ENCODE measurements at places on chromosomes 11 and 22.

GRCh38 chr11:131195661-131196517 is 174.5 kb upstream of the NTM start:
- no peak for DNase-seq

- no peak for DNase-seq
Measured at GRCh38 chr22:17637490-17638181, 921 bp upstream of the BCL2L13 start.

DNA sequence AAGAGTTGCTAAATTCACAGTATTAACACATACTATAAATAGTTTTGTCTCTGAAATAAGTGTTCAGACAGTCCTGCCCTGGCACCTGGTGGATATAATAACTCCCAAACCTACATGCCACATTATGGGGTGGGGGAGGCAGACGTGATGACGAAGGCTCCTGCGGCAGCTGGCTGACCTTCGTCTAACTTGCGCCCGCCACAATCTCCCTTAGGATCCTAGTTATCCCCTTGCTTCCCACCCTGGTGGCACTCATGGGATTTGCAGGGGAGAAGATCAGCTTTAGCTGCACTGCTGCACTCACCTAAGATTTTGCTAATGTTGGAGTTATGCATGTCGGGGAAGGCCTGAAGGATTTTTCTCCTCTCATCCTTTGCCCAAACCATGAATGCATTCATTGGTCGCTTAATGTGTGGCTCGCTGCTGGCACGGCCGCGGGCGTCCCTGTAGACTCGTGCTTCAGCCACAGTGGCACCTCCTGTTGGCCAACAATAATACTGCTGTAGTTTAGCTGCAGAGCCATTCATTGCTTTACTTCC is 367.6 kb downstream of the SOX6 start:
- no peak for DNase-seq

- no peak for DNase-seq
Measured at GRCh38 chr11:10109806-10110205, 184.2 kb downstream of the SBF2 start.

GRCh38 chr11:128776424-128777284 is 82.8 kb downstream of the FLI1 start:
- DNase-seq, result no peak

- no peak for DNase-seq
Measured at GRCh38 chr11:107780775-107781174, 68.9 kb upstream of the SLN start.

DNA sequence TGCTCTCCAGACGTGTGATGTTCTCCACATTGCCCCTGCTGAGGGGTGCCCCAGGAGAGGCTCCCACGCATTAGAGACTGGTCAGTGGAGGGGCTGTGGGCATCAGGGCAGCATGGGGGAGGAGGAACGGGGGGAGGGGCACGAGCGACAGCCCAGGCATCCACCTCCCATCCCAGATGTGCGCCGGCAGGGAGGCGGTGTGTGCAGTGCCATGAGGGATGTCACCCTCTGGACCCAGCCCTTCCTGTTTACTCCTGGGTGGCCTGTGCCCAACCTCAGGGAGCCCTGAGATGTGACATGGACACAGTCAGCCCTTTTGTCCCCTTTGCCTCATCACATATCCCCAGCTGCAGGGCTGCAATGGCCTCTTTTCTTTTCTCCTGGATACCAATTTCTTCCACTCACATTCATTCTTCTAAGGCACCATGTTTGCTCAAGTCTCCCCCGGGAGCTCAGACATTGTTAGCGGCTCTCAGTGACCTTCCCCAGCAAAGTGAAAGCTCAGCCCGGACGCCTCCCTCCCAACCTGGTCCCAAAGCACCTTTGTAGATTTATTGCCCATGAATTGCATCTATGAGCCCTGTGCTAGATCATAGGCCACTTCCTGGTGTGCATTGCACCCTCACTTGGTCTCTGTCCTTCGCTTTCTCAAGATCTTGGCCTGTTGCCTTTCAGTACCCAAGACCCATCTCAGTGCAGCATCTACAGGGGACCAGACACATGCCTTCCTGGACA is 150.6 kb downstream of the CEP164 start:
- DNase-seq, result no peak

DNA sequence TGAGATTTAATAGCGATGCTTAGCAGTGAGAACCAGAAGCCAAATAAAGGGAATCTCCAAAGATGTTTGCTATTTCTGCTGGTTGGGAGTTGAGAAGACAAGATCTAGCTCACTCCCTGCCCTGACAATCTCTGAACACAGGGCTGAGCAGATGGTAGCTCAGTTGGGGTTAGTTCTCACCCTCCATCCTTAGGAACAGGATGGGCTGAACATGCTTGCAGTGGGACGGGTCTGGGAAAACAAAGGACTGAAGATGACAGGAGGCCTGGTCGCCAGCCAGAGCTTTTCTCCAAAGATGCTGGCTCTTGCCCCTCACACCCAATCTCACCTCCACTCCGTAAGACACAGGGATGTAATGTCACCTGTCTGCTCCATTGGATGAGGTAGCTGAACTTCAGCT is 72.7 kb downstream of the SC5D start:
- no peak for DNase-seq

- no peak for DNase-seq
Measured at GRCh38 chr11:31480930-31481329, 28.5 kb downstream of the IMMP1L start.

DNA sequence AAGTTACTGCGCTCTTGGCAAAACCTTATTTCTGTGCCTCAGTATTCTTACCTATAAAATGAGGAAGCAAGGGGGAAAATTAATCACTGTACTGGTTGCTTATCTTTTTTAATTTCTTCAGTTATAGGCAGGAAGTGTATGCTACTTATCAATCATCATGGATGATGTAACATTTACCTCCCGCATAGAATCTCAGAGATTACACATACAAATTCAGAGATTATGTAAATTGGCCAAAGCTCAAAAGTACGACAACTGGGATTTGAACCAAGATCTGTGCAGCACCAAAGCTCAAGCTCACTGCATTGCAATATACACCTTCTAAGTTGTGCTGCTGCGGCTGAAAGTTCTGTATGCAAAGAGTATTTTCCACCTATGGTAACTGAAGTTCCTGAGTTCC is 83.0 kb downstream of the PDHX start:
- DNase-seq, result no peak

DNA sequence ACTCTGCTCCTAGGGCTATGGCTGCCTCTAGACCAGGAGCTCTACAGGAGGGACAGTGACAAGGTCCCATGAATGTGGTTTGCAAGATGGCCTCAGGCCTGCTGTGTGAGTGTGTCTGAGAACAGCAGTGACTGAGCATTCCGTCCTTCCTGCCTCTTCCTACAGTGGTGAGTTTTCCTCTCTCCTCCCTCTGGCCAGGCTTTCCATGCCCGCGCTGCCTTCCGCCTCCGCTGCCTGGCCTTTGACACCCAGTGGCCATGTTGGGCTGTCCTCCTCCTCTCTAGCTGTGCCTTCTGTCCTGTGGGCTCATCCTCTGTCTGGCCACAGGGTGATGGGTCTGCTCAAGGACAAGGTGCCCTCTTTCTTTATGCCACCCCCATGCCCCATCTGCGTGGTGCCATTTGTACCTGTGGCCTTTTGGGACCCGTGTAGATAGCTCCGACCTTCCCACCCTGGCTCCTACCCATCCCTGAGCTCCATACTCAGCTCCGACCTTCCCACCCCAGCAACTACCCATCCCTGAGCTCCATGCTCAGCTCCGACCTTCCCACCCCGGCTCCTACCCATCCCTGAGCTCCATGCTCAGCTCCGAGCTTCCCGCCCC is 970.4 kb downstream of the BRD1 start:
- no peak for DNase-seq

DNA sequence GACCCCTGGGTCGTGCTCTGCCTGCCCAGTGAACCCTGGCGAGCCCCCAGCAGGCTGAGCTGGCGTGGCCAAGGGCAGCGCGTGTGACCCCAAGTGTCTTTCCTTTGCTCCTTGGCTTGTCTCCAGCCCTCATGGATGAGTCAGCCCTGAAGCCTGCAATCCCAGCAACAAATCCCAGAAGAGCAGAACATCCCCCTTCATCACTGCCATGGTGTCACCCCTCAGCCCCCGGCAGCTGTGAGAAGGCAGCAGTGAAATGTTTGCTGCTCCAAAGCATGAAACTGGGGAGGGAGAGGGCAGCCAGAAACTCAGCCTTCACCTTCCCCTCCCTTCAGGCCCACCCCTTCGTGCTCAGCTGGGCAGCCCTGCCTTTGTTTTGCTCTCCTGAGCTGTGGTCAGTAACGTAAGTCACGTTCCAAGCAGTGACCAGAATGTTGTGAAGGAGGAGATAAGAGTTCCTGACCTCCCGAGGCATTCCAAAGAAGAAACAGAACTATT is 29.8 kb downstream of the ADAMTS15 start:
- DNase-seq, result no peak

- DNase-seq, result no peak
Measured at GRCh38 chr11:128400382-128401203, 186.8 kb downstream of the ETS1 start.

- DNase-seq, result peak; percentile 52
Measured at GRCh38 chr11:81237139-81237538, 1496.5 kb downstream of the FAM181B start.

DNA sequence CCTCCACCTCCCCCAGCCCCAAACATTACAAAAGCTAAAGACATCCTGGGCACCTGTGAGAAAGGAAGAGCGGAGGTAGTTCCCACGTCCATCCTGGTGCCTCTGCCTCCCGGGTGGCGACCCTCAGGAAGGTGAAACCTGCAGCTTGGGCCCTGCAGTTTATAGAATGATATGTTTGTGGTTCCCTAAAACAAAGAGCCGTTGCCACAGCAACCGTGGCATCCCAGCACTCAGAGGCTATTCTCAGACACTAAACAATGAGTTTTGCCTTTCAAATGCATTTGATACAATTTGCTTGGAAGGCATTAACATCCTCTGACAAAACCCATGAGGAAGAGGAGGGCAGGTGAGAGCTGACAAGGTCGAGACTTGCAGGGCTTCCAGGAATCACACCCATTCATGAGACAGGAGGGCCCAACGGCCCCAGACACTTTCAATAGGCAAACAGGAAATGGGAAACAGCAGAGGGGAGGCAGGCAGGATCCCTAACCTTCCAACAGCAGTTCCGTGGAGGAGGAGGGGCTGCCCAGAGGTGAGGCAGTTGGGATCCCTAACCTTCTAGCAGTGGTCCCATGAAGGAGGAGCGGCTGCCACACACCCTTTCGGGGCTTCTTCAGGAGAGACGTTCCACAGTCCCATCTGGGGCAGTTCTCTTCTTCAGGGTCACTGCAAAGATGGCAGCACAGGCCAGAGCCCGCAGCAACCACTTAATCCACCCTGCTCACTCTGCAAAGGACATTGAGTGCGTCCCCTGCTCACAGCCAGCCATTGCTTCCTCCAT is 379.2 kb downstream of the SHANK2 start:
- peak; percentile 59 for DNase-seq

GRCh38 chr11:14954581-14954980 is 17.6 kb downstream of the CALCA start:
- no peak for DNase-seq

DNA sequence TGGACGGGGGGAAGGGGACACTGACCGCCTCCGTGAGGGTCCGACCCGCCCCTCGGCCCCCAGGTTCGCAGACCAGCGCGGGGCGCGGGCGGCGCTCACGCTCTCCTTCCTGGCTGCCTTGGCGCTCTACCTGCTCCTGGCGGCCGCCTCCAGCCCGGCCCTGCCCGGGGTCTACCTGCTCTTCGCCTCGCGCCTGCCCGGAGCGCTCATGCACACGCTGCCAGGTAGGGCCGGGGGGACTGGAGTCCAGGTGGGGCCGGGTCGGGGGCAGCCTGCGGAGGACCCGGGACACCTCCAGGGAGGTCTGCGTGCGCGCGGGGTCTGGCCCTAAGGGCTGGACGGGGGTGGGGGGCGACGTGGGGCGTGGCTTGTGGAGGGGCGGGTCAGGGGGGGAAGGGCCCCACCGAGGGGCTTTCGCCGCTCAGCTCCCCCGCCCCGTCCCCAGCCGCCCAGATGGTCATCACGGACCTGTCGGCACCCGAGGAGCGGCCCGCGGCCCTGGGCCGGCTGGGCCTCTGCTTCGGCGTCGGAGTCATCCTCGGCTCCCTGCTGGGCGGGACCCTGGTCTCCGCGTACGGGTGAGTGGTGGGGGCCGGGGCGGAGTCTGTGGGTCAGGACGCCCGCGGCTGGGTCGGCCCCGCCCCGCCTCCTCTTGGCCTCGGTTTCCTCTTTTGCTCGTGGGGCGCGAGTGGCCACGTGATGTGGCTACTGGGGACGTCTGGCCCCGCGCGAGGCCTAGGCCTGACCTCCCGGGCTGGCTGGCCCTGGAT is 19.9 kb downstream of the PHLDA2 start:
- no peak for DNase-seq

- no peak for DNase-seq
Measured at GRCh38 chr22:20574920-20575353, 67.5 kb downstream of the MED15 start.

- peak; percentile 65 for DNase-seq
Measured at GRCh38 chr22:20418211-20418788, 19.3 kb downstream of the SCARF2 start.

- no peak for DNase-seq
Measured at GRCh38 chr11:125140233-125140632, 24.3 kb upstream of the PKNOX2 start.

DNA sequence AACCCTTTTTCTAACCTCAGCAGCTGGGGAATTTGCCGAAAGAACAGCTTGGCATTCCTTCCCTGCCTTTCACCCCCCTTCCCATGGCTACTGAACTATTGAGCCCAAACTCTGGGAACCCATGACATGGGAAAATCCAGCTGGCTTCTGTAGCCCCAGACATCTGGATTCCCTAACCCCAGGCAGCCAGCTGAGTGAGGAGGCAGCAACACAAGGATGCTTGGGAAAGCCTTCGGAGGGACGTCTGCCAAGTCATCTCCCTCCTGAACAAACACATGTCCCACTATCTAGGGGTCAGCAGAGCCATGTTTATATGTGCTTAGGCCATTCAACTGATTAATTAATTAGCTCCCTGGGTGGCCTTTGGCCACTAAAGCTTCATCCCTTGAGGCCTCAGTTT is 21.6 kb downstream of the LRRC55 start:
- DNase-seq, result no peak

- DNase-seq, result no peak
Measured at GRCh38 chr11:13304655-13305335, 27.2 kb downstream of the BMAL1 start.

- no peak for DNase-seq
Measured at GRCh38 chr11:130301002-130301401, 13.7 kb downstream of the ZBTB44 start.

- DNase-seq, result no peak
Measured at GRCh38 chr11:124943741-124944140, 7.9 kb upstream of the HEPACAM start.

DNA sequence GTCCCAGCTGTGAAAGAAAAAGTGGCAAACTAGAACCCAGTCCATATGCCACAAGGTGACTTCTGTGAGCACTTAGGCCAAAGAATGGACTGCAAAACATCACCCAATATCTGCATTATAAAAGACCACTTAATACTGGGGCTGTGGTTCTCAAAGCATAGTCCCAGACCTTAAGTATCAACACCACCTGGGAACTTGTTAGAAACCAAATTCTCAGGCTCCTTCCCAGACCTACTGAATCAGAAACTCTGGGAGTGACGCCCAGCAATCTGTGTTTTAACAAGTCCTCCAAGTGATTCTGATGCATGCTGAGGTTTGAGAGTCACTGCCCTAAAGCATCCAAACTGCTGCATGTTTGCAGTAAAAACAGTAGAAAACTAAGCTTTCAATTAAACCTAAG is 81.3 kb downstream of the SERGEF start:
- no peak for DNase-seq

- peak; percentile 21 for DNase-seq
Measured at GRCh38 chr11:85127349-85127748, 499.8 kb downstream of the DLG2 start.
